ENCODE measurements at places on chromosomes 12 and 14.

DNA sequence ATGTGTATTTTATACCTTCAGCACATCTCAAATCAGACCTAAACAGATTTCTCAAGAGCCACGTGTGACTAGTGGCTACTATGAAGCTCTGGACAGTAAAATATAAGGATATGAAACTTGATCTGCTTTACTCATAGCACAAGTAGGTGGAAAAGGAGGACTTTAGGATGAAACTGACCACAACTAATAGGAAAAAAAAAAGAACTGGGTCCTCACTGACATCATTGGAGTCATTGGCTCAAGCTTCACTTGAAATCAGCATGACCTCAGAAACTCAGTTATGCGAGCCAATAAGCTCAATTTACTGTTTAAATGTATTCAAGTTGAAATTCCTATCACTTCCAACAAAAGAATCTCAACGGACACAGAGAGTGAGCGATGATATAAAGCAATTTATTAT lies 34.1 kb upstream of the CIT start:
- no peak for DNase-seq

DNA sequence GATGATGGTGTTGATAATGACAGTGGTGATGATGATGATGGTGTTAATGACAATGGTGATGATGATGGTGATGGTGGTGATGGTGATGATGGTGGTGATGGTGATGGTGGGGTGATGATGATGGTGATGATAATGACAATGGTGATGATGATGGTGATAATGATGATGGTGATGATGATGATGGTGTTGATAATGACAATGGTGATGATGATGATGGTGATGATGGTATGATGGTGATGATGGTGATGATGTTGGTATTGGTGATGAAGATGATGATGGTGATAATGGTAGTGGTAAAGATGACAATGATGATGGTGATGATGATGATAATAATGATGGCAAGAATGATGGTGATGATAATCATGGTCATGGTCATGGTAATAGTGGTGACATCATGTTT lies 184.7 kb downstream of the SLC15A4 start:
- DNase-seq, result no peak

DNA sequence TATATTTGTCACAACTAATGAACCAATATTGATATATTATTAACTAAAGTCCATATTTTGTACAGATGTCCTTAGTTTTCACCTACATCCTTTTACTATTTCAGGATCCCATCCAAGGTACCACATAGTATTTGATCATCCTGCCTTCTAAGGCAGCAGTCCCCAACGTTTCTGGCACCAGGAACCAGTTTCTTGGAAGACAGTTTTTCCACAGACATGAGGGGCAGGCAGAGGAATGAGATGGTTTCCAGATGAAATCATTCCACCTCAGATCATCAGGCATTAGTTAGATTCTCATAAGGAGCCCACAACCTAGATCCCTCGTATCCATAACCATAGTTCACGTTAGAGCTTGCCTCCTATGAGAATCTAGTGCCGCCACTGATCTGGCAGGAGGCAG lies 82.8 kb upstream of the BCL2L14 start:
- DNase-seq, result no peak

GRCh38 chr14:79967001-79967400 lies 244.3 kb downstream of the DIO2 start:
- no peak for DNase-seq

DNA sequence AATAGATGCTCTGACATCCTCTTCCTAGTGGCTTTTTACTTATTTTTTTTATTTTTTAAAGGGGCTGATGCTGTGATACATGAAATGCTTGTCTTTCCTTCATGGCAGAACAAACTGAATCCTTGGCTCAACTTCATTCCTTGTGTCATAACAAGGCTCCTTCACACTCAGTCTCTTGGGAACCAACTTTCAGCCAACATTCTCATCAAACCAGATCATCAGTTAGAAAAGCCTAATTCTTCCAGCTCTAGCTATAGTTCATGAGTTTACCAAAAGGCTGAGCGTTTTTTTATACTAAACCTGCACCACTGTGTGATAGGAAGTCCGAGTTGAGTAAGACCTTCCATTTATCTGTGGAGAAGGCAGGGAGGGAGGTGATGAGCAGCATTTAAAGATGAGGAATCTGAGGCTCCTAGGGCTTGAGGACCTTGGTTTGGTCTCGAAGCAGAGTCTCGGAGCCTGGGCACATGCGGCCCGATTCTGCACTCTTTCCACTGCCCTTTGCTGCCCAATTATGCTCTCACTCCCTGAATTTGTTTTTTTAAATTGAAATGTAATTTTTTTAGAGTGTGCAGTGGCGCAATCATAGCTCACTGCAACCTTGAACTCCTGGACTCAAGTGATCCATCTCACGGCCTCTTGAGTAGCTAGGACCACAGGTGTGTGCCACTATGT lies 8.2 kb downstream of the GPRC5D start:
- no peak for DNase-seq

- no peak for DNase-seq
These were observed 779.9 kb upstream of the TMEM132C start for GRCh38 chr12:127487031-127487430.

DNA sequence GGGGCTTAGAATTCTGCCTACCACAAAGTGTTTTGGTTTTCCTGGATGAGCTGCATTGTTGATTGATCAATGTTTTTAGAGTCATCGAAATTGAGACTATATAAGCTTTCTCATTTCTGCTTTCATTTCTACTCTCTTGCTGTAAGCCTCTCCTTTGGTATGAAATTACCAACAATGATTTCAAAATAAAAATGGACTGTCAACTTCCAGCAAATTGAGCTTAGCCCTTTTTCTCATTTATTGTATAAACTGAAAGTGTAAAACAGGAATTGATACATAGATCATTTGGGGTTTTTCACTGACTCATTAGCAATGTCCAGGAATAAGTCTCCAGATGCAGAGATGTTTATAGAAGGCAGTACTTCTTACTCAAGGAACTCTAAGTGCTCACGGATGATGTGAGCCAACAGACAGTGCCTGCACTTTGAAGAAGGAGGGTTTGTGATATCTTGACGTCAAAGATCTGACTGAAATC lies 20.0 kb upstream of the PCNX1 start:
- no peak for DNase-seq

- no peak for DNase-seq
These were observed 53.0 kb upstream of the CORO1C start for GRCh38 chr12:108784270-108784669.

GRCh38 chr14:20427231-20428009 lies 8.5 kb downstream of the KLHL33 start:
- no peak for DNase-seq

- no peak for DNase-seq
These were observed 5.0 kb upstream of the SLC4A8 start for GRCh38 chr12:51419425-51420193.

DNA sequence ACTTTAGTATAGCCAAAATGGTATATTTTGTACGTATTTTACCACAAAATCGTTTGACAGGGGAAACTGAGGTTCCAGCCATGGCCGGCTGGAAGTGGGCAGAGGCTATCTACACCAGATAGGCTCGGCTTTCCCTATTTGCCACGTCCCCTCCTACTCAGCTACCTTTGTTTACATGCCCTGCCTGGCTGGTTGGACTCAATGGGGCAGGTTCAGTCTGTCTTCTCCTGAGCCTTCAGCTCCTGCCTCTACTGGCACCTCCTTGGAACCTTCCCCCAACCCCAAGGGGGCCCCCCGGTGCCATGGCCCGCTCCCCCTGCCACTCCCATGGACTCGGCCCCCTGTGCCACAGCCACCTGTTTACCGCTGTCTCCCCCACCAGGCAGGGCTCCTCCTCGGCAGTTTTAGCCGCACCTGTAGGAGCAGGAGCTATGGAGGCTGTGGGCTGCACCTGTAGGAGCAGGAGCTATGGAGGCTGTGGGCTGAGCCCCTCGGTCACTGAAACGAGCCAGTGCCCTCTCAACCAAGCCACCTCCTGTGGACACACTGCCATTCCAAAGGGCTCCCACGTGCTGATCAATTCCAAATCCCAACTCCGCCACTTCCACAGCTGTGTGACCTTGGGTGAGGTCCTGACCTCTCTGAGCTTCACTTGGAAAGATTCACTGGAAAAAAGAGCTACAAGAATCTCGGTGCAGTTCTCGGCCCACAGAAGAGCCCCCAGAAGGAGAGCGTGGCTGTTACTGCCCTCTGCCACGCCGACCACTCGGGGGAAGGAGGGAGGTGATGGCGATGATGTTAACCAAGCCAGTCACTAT lies 62.2 kb downstream of the NCOR2 start:
- DNase-seq, result no peak

DNA sequence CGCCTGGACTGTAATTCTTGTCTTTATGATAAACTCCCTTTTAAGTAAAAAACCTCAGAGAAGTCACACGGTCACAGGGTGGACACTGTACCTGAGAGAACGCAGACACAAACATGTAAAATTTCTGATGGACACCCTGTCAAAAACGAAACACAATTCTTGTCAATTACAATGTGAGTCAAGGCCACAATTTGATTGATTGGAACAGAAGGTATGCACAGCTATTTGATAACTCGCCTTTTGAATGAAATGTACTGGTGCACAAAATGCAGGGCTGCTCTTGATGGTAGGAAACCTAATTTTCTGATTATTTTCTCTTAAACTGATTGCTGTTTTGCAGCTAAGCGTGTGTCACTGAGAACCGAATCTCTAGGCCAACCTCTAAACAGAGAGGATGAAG lies 9.2 kb downstream of the DNAH10 start:
- no peak for DNase-seq

- no peak for DNase-seq
These were observed 1468.5 kb upstream of the TMEM132C start for GRCh38 chr12:126798449-126798848.

DNA sequence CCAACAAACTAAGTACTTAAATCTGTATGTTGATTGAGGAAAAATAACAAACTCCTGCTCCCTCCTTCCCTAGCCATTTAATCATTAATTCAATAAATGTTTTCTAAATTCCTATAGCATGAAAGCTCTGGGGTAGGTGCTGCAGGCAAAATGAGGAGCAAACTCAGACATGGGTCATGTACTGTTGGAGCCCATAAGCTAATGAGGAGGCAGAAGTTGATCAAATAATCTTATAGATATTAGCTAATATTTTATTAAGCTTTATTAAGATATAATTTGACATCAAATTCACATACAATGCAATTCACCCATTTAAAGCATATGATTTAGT lies 70.6 kb downstream of the SYNE2 start:
- no peak for DNase-seq

DNA sequence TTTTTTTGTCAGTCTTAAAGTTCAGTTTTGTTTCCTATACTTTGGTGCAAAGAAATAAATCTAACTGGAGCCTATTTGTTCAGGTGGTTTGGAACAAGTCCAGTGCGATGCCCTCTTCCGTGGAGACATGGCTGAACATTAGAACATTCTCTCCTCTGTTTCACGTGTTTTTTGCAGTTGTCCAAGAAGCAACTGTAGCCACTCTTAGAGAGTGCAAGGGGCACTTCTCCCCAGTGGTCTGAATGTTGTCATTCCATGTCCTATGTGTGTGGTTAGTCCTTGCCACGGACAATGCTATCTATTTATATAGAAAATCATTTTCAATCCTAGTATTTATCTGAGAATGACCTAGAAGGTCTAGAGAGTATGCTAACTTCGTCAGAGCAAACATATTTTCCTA lies 1232.5 kb upstream of the SEL1L start:
- no peak for DNase-seq

DNA sequence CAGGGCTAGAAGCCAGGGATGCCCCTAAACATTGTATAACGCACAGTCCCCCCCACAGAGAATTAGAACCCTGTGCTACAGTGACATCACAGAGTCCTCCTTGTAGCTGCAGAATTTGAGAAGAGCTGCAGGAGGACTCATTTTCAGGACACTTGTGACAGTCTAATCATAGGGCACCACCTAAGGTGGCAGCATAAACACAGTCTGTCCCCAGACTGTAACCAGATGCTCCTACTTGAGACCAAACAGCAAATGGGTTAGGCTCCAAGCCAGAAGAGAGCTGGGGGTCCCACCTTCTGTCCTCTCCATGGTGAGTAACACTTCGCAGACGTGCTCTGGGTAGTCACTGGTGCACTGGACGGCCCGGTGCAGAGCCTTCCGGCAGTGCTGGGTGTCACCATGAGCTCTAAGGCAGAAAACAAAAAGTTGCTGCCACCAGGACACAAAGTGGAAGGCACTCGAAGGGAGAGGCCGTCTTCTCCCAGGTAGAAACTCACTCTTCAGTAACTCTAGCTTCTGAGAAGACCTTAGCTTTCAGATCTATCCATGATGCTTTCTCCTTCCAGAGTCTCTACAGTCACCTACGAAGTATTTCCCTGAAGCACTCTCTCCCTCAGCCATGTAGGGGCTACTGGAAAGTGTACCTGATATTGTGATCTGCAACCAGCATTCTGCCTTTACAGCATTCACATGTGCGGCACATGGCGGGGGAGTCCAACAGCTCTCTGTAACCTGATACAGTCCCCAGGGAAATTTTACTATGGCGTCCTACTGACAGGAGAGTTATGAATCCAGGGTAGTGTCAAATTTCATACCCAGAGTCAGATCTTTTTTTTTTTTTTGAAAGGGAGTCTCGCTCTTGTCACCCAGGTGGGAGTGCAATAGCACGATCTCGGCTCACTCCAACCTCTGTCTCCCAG lies 17.1 kb downstream of the FICD start:
- no peak for DNase-seq

- no peak for DNase-seq
These were observed 3.3 kb downstream of the CD4 start for GRCh38 chr12:6792522-6793201.

GRCh38 chr12:76024942-76025600 lies 6.5 kb downstream of the PHLDA1 start:
- DNase-seq, result no peak

GRCh38 chr12:109462868-109463692 lies 14.0 kb downstream of the KCTD10 start:
- no peak for DNase-seq

Measured in stimulated activated CD4-positive, alpha-beta T cell treated with anti-CD3 and anti-CD28 coated beads, Interleukin-1b, Interleukin-23, amount 100 ng/mL, for 1 hour (primary cell).